Stimulated activated CD8-positive, alpha-beta memory T cell treated with anti-CD3 and anti-CD28 coated beads, Interleukin-12 subunit alpha, Interleukin-12 subunit beta, amount 100 ng/mL, for 1 hour (primary cell): ENCODE measurements at places on chromosomes 11 and 22.

DNA sequence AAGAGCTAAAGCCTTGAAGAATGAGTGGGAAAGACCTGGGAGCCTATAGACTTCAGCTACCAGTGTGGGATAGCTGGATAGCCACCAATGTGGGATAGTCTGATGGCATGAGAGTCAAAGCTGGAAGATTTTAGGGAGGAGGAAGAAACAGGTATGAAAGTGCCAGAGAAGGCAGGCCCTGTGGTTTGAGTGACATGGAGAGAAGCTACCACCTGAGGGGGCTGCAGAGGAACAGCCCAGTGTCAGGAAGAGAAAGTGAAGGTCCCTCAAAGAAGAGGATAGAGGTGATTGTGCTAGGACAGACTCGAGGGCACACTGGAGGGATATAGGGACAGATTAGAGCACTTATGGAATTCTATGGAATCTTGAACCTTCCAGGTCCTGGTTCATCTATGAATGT, 23.1 kb upstream of the PAX6 start:
- DNase-seq, result no peak

DNA sequence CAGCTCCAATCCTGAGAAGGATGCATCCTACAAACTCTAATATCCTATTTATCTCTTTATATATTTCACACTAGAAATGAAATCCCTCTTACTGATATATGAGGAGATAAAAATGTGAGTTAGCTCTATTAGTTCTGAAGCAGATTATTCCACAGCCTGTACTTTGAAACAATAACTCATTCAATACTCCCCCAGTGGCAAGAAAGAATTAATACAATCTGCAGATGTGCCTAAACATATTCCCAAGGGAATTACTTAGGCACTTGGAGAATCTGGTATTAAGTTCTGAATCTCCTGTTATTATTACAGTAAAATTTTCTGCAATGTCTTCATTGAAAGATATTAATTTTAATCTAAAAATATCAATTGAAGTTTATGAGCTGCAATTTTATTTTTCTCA, 59.4 kb downstream of the DDI1 start:
- no peak for DNase-seq

DNA sequence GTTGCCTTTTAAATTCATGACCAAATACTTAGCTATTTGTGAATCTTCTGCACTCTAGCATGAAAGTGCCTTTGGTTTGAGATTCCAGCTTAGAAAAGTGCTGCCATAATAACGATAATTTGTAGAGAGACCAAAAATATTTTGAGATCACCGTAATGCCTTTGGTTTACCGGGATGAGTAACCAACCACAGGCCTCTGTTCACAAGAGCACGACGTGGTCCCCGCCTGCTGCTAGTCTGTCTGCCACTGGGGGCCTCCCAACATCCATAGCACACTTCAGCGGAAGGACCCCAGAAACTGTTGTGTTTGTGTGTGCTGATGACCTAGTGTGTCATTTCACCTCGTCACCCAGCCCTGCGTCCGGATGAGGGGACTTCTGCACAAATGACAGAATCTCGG, 67.0 kb upstream of the RASSF10 start:
- no peak for DNase-seq

DNA sequence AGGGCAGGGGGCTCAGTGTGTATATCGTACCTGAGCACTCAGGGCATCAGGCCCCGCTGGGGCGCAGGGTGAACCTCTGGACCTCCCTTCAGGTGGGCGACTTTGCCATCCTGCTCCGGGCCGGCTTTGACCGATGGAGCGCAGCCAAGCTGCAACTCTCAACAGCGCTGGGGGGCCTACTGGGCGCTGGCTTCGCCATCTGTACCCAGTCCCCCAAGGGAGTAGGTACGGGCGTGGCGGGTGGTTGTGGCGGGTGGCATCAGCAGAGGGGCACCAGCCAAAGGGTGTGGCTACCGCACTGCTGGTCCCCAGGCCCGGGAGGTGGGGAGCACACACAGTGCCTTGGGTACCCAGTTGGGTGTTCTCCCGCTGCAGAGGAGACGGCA, 6.3 kb downstream of the SLC39A13 start:
- no peak for DNase-seq

- no peak for DNase-seq
Measured at GRCh38 chr11:60860943-60861342, 5.2 kb upstream of the PTGDR2 start.

- DNase-seq, result no peak
Measured at GRCh38 chr11:57081356-57081755, 92.6 kb downstream of the OR5AK2 start.

- no peak for DNase-seq
Measured at GRCh38 chr11:93054881-93055280, 85.4 kb downstream of the MTNR1B start.

DNA sequence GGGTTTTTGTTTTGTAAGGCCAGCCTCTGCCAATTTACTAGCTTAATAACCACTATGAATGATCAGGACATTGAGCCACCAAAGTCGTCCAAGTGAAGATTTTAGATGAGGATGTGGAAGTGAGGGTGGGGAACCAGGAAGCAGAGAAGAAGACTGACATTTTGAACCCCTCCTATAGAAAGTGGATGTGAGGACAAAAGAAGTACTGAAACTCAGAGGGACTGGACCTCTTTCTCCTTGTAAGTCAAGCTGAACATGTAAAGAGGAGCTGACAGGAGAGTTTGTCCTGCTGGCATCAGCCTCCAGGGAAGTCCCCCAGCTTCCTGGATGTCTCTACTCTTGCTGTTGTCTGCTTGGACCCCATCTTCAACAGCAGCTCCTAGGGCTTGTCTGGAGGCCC, 338.2 kb upstream of the NCAM1 start:
- DNase-seq, result no peak

GRCh38 chr11:8233691-8234424, 29.8 kb downstream of the LMO1 start:
- no peak for DNase-seq

DNA sequence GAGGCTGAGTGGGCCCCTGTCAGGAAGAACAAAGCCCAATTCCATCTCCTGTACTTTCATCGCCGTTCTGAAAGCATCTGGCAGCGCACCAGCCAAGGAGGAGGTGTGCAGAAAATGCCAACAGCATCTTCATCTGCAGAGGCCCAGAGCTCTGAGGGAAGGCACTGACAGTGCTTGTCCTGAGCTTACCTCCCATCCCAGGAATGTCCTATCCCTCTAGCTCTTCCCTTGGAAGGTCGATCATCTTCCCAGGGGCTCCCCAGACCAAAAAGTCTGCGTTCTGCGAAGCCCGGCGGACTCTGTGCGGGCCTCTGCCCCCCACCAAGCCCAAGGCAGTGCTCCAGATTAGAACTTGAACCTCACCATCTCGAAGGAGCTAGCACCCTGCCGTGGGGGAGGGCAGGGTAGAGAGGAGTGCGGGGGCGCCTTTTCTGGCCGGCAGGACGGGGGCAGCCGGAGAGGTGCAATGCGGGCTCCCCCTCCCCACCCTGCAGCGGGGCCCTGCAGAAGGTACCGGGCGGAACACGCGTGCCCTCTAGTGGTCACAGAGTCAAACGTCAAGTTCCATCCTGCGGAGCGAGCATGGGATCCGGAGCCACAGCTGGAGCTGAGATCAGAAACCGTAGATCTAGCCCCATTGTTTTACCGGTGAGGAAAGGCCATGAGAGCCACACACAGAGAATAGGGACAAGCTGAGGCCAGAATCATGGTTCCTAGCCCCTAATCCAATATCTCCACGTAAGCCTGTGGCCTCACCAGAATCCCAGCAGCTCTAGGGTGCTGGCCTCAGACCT, 5.0 kb downstream of the SCN2B start:
- peak; percentile 50 for DNase-seq

DNA sequence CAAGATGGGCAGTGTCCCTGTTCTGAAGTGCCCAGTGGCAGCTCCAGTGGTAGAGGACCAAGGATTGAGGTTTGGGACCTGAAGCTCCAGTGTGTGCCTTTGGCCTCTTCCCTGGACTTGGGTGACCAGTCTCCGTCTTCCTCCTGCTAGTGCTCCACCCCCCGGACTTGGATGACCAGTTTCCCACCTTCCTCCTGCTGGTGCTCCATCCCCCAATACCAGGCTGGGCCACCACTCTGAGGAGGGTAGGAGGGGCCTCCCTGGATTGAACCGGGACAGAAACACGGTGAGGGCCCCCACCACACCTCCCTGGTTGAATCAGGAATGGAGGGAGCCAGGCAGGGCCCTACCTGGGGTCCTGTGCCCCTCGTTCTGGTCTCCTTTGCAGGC, 10.9 kb upstream of the NEAT1 start:
- no peak for DNase-seq

DNA sequence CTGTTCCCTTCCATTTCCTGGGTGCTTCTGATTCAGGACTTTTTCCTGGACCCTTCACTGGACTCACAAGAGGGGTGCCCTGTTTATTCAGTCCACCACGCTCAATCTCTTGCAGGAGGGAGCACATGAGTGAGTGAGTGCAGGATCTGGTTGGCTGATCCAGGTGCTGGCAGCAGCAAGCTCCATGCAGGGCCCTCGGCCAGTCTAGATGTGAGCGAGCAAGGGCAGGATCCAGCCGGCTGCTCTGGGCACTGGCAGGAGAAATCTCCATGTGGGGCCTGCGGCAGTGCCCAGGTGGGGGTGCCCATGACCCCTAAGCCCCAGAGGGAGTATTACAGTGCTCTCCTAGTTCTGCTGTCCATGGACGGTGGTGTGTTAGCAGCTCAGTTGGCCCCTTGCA, 11.5 kb upstream of the FOLR3 start:
- DNase-seq, result no peak

GRCh38 chr11:133618544-133618943, 86.2 kb upstream of the OPCML start:
- DNase-seq, result no peak

DNA sequence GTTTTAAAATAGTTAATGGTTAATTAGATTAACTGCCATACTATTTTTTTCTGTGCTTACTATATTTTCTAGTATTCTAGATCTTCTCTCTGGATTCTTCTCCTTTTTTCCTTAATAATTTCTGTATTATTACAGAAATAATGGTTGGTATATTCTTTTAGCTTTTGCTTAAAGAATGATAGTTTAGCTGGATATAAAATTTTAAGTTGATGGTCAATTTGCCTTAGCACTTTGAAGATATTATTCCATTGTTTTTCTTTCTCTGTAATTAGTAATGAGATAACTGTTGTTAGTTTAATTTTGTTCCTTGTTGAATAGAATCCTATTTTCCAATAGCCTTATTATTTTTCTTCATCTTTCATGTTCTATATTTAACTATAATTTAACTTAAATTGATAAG, 99.9 kb upstream of the NCAM1 start:
- no peak for DNase-seq
